Activated CD4-positive, alpha-beta T cell treated with anti-CD3 and anti-CD28 coated beads for 24 hours (primary cell): ENCODE measurements at places on chromosomes 3 and 15.

- no peak for DNase-seq
Observed at GRCh38 chr3:120092474-120092873, 1.8 kb downstream of the GSK3B start.

DNA sequence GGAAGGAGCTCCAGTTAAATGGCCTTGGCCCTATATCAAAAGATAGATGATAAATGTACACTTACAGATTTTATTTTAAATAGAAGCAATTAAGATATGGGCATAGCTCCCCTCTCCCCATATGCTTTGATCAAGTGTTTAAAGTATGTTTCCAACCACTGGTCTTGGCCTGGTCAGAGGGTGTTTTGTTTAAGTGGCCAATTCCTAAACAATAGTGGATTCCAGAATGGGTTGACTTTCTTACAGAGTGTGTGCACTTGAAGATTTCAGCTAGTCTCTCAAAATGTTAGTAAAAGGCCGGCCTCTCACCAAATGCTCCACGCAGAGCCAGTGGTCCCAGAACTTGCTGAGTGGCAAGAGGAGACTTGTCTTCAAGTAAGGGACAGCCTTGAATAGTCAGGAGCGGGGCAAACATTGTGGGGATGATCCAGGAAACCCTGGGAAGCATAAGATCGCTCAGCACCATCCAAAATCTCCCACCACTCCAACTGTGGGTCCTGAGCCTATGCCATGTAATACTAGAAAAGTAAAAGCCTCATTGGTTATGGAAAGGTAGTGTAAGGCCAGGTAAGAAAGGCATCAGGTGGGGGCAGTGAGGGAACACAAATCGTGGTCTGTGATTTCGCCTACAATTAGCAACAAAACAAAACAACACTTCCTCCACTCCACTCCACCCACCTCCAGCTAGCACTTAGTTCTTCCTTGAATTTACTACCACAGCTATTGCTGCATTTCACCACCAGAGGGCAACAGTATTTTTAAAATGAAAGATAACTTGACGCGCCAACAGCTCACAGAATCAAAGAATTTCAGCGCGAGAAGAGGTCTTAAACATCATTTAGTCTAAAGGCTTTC, 4.8 kb downstream of the RARRES1 start:
- DNase-seq, result no peak

DNA sequence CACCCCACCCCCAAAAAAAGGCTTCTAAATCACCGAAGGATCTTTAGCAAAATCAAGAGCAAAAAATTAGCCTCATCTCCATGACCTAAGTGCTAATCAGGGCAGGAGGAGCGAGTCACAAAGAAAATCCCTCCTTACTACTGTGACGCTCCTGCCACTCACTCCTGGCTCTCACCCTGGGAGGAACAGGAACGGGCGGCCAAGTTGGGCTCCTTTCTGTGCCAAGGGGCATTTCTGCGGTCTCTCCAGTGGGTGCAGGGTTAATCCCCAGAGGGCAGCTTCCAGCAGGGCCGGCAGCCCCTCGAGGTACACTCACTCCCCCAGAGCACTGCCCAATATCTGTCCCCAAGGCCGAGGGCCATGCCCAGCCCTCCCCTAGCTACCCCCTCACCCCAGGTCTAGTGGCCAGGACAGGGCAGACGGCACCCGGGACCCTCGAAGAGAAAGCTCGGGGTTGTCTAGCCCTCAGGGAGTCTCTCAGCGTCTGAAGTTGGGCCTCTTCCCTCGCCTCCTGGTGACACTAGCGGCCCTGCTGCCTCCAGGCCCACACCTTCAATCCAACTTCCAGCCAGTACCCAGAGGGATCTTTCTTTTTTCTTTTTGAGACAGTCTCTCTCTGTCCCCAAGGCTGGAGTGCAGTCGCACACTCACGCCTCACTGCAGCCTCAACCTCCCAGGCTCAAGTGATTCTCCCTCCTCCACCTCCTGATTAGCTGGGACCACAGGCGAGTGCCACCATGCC, 706 bp downstream of the CAV3 start:
- DNase-seq, result no peak

- no peak for DNase-seq
Observed at GRCh38 chr3:177810162-177810623, 612.9 kb upstream of the TBL1XR1 start.

- DNase-seq, result no peak
Observed at GRCh38 chr3:5128849-5129248, 6.8 kb downstream of the ARL8B start.
